ENCODE measurements at places on chromosomes 5 and 9.

- DNase-seq = no peak
Observed at GRCh38 chr5:159620853-159621540, 290.7 kb upstream of the IL12B start.

DNA sequence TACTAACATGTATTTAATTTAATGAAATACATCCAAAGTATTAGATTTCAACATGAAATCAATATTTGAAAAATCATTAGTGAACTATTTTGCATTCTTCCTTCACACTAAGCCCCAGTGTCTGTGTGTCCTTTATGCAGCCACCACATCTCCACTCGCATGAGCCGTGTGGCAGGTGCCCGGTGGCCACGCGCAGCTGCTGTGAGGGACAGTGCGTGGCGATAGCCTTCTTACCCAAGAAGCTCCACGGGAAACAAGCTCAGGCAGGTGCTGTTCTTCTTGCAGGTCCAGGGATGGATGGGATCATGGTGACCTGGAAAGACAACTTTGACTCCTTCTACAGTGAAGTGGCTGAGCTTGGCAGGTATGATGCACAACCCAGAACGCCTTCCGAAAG, 79.3 kb upstream of the OTULINL start:
- DNase-seq = no peak

DNA sequence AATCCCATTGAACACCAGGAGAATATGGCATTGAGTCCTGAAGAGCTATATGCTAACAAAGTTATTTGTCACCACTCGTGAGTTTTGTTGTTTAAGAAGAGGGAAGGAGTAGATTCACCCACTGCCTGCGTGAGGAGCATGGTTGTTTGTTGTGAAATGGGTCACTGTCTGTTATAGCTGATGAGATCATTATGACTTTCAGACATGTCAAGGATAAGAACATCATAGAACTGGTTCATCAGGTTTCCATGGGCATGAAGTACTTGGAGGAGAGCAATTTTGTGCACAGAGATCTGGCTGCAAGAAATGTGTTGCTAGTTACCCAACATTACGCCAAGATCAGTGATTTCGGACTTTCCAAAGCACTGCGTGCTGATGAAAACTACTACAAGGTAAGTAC, 76.9 kb downstream of the SYK start:
- no peak for DNase-seq

GRCh38 chr9:98851730-98852459, 44.4 kb downstream of the GALNT12 start:
- no peak for DNase-seq

DNA sequence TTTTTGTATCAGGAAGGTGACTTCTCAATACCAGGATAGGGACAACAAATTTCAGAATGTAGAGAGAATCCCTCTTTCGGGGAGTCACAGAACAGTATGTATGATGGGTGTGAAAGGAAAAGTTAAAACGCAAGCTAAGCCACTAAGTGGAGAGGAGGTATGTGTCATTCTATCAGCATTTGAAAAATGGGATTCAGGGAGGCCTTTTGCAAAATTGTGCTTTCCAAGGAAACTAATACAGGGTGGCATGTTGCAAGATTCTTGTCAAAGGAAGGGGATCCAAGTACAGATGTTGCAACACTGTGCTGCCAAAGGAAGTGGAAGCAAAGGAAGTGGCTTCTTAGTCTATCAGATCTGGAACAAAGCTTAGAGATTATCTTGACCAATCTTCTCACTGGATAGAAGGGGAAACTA, 12.6 kb upstream of the TNIP1 start:
- no peak for DNase-seq

DNA sequence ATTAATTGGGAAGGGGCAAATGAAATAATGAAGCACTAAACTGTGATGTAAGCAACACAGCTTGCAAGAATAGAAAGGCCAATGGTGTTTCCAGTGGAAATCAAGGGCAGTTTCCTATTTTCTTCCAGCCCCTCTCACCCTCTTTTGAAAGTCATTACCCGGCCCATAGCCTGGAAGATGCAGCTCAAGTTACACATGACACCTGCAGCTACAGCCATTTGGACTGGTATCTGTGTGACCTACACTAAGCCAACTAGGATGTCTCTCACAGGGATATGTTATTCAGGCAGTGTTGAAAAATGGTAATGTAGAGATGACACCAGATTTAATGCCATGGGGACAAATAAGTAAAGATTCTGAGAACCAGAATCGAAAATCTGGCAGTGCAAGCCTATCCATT, 439.4 kb upstream of the ZNF462 start:
- DNase-seq = no peak

Measured in dorsolateral prefrontal cortex (tissue), 122 donors.